ENCODE measurements at places on chromosomes 12 and 14. TPM values are rescaled to one million over a fixed set of nuclear protein-coding genes. Genes with fewer than 3 reads are reported as not detected.

ZDHHC22 gene
- total RNA-seq, result not detected

MYBPC1 gene
- not detected for total RNA-seq

DCAF4 gene
- 9.0 TPM for total RNA-seq

FGD6 gene
- 27.0 TPM for total RNA-seq

LUM gene
- under 0.01 TPM for total RNA-seq

GRCh38 chr12:99146185-99146584 is 501.1 kb downstream of the APAF1 start:
- no peak for DNase-seq

DNA sequence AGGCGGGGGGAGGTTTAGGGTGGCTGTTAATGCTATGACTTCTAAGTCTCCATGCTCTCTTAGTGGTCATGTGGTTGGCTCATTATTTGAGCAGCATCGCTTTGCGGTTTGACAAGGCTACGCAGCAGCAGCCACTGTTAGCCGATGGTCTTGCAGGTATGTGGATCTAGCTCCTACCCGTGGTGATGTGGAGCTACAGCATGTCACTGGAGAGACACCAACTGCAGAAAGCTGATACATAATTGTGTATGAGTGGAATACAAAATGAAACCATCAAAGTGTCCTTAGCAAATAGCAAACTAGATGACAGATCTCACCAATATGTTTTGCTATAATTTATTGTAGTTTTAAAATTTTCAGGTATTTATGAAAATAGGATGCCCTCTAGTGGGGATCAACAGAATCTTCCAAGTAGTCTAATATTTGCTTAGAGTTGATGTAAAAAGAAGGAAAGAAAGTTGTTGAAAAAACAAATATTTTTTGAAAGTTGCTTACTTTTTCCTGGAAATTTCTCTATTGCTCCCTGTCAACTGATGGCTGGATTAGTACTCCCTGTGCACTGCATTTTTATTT is 94.9 kb downstream of the NAV3 start:
- peak; percentile 95 for DNase-seq

DNA sequence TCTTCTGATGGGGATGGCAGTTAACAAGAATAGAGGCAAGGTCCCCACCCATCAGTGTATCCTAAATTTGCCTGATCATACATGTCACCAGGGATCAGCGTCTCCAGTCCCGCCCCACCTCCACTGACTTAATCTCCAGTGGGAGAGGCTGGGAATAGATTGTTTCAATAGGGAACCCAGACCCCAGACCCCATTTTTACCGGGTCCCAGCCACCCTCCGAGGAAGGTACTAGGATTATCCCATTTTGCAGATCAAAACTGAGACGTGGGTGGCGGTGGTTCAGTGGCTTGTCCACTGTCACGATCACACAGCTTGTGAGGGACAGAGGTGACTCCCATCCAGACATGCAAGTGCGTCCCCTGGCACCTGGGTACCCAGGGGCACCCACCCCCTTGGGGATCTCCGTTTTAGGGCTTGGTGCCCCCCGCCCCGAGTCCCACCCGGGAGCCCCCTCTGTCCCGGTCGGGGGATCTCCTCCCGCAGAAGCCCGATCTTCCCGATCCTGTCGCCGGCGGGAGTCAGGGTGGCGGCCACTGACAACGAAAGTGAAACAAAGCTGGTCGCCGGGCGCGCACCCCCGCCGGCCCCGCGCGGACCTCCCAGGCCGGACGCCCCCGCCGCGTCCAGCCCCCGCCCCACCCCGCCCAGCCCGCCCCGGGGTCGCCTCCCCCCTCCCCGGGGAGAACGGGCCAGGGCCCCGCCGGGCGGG is 523 bp downstream of the WSB2 start:
- DNase-seq, result peak; percentile 60

DNA sequence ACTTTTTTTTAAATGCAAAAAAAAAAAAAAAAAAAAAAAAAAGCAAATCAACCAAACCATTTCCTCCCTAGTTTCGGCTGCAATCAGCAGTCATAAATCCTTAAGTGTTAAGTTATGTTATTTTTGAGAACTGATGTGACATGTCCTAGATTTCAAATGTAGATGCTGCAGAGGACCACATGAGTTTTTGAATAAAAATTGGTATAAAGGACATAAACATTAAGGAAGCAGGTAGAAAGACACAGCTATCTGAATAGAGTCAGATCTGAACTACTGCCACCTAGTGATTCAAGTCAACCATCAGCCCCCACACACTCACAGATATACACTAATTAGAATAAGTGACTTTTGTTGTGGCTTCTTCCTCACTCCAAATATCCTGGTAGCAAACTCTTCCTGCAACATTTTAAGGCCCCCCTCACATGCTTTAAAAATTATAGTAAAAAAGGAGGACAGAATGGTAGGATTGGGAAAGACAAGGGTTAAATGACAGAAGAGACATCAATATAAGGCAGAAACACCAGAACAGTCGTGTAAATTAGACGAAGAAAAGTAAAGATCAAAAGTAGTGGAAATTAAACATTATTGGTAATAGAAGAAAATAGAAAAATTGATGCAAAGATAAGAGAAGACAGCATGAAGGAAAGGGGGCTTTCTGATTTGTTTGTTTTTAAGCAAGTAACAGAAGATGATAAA is 394.5 kb upstream of the ATP2B1 start:
- peak; percentile 65 for DNase-seq

- no peak for DNase-seq
These were observed 20.5 kb downstream of the ZDHHC22 start for GRCh38 chr14:77120771-77121743.

- DNase-seq, result no peak
These were observed 88.1 kb downstream of the NINJ2 start for GRCh38 chr12:575129-575502.

DNA sequence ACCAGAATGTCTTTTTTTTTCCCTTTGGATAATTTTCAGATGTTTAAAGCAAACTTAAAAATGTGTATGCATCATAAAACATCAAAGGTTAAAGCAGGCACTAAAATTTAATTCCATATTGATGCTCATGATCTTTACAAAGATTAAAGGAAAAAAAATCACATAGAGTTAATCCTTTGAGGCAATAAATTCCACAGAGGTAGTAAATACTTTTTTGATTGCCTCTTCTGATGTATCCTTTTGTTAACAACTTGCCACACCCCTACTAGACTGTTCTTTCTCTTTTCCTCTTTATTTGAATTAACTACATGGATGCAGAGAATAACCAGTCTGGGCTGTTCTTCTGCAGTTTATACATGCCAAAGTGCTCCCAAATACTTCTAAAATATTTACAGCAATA is 45.2 kb upstream of the KCNJ8 start:
- DNase-seq, result no peak
